ENCODE measurements at places on chromosomes 2 and 18. TPM values are rescaled to one million over a fixed set of nuclear protein-coding genes. Genes with fewer than 3 reads are reported as not detected.

DNA sequence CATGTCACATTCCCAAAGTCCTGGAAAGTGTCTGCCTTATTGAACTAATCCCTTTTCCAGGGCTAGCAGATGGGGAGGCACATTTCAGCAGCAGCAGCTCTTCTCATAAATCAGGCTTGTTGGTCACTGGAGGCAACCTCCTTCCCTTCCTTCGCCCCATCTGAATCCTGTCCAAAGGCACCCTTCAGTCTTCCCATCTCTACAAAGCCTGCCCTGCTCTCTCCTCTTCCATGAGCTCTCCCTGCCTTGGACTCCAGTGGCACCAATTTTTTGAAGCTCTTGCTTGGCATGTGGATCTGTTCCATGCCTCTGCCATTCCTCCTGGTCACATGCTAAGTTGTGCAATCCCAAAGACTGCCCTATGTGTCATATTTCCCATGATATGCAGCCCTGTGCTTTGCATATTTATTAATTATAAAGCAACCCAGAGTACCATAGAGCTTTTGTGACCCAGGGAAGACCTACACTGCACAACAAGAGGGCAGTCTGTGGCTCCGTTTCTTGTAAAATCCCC, 70.3 kb downstream of the ANTXR1 start:
- DNase-seq: no peak

GRCh38 chr18:2641638-2642037, 13.9 kb upstream of the SMCHD1 start:
- no peak for DNase-seq

DNA sequence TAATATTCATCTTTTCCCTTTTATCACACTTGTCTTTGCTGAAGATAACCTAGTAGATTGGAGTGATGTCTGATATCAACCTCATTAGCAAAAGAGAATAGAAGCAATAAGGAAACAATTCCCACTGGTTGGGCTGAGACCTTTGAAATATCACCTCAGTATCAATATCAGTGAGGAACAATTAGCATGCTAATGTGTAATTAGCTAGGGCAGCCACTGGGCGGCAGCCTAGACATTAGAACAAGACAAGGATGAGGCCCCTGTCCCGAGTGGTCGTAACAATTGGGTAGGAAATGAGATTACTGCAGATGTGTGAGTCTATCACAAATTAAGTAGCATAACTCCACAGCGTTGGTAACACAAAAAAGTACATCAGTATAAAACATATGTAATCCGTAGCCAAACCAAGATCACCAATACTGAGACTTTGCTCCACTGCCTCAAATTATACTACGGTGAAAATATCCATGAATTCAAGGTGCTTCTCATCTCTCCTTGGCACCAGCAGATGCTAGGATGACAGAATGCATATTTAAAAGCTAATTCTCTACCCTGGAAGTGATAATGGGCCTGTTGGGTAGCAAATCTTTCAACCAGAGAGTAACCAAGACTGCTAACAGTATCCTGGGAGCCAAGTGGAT, 99.1 kb downstream of the ALPK2 start:
- DNase-seq: no peak

The LDLRAD4 gene
- 24.3 TPM for total RNA-seq

The CCDC85A gene
- 4.7 TPM for total RNA-seq

- no peak for DNase-seq
These were observed 6.4 kb upstream of the ODC1 start for GRCh38 chr2:10454505-10454904.

DNA sequence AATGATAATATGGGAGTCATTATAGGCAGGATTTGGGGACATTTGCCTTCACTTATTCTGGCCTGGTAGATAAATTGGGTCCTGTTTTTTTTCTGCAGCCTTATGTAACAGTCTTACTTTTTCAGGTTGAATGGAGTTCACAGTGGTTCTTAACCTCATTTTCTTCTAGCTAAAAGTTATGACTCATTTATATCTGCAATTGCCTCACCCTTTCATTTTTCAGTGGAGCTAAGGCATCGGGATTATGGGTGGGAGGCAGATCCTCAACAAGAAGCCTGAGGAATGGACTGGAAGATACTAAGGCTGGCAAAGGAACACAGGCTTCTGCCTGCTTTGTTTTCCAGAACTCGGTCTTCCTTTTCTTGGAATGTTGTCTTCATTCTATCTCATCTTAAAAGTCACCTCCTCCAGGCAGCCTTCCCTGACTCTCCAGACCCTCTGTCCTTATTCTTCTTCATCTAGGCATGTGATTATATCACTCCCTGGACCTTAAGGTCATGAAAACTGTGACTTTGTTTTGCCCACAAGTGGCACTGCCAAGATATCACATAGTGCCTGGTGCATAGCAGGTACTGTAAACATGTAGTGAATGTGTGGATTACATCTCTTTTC, 41.0 kb upstream of the ACSL3 start:
- no peak for DNase-seq

The GPC1 gene
- 73.2 TPM for total RNA-seq

DNA sequence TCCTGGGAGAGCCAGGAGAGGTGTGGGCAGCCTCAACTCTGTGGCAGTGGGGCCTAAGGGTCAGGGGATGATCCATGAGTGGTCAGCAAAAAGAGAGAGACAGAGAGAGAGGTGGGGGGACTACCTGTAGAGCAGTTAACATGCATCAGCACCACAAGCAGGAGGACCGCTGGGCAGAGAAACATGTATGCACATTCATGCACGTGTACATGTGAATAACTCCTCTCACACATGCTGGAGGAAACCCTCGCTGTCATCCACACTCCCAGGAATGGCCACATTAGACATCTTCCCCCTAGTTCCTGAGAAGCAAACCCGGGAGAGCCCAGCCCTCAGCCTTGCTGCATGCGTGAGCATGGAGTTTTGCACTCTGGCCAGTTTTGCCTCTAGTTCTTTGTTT, 166.1 kb downstream of the SMAD7 start:
- no peak for DNase-seq

- no peak for DNase-seq
These were observed 207.3 kb upstream of the APCDD1 start for GRCh38 chr18:10247021-10247741.

DNA sequence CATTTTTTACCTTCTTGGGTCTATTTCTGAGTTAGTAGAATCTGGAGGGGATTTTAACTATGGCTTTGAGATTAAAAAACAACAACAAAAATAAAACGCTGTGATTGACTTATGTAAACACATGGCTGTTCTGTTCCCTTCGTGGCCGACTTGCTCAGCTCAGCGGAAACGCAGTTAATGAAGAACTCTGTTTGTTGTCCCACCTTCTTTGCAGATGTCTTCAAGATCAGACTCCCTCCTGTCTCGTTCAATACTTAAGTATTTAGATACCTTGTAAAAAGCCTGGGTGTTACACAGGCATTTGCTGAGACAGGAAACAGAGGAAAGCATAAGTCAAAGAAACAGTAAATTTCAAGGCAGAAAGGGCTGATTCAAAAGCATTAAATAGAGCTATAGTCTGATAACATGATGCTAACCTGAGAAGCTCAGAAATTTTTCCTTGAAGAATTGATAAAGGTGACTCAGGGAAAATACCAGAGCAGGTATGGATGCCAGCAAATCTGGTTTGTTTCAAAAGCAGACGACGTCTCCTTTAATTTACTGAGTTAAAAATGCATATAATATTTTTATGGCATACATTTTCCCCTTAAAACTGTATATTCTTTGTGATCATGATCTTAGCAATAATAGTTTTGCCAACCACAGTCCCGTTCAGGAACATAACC, 21.7 kb upstream of the POLI start:
- no peak for DNase-seq
